Activated CD4-positive, CD25-positive, alpha-beta regulatory T cell treated with anti-CD3 and anti-CD28 coated beads, Interleukin-2, amount 50 U/mL, for 72 hours (primary cell): ENCODE measurements at places on chromosomes 12 and 14.

DNA sequence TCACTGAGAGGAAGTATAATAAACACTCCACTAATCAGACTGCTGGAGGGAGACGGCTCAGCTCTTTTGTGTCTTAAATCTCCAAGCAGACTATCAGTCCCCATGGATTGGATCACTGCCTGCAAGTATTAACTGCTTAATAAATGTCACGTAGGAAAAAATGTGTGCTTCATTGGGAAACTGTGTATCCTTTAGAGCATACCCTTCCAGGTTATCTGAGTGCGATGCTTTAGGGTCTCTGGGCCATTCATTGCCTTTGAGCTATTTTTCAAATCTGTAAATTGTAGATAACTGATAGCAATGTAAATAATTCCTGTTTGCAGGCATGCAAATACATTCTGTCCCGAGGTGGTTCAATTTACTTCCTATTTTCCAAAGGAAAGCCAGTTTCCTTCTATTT lies 45.0 kb upstream of the VASH1 start:
- no peak for DNase-seq

DNA sequence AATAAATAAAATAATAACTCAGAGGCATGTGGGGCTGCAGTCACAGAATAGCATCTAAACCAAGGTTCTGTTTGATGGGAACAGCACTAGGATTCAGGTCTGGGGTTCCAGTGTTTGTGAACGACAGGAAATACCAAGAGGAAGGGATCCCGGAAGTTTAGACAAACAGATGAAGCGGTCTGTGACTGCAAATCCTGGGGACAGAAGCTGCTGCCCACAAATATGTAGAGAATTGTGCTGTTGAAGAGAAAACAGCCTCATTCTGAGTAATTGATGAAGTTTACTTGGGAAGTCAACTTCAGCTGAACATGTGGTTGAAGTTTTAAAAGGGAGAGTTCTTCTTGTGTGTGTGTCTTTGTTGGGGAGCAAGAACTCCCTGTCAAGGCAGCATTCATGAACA lies 98.4 kb upstream of the TBX5 start:
- no peak for DNase-seq

GRCh38 chr12:106924268-106924861 lies 31.3 kb upstream of the TMEM263 start:
- DNase-seq = no peak

DNA sequence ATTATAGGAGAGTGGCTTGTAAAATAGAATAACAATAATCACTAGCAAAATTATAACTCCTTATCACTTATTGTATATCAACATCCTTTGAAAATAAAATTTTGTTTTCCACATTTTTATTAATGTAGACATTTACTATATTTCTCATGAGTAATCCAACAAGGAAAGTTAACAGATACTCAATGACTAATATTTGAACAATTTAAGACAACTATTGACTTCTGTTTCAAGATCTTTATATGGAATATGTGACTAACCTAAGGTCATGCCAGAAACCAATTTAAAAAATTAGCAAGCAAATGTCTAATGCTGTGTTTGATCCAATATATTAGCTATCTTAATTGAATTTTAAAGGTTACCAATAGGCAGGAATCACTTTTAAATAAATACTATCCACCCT lies 638.5 kb upstream of the FLRT2 start:
- no peak for DNase-seq

GRCh38 chr14:65373016-65373670 lies 39.4 kb upstream of the FUT8 start:
- DNase-seq = no peak

DNA sequence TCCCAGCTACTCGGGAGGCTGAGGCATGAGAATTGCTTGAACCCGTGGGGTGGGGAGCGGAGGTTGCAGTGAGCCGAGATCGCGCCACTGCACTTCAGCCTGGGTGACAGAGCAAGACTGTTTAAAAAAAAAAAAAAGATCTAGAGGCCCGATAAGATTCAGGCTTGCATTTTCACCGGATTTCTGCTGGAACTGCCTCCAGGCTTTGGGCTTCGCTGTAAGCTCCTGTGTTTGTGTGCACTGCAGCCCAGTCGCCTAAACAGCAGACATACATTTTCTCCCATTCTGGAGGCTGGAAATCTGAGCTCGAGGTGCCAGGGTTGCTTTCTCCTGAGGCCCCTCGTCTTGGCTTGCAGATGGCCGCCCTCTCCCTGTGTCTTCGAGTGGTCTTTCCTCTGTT lies 12.2 kb downstream of the BRI3BP start:
- no peak for DNase-seq

GRCh38 chr12:52874573-52875435 lies 26.0 kb upstream of the KRT78 start:
- no peak for DNase-seq

- DNase-seq = no peak
Observed at GRCh38 chr12:49309386-49309785, 13.7 kb upstream of the TROAP start.

- no peak for DNase-seq
Observed at GRCh38 chr12:52139579-52140062, 52.2 kb downstream of the KRT80 start.
